ENCODE measurements at places on chromosomes 5 and 9.

DNA sequence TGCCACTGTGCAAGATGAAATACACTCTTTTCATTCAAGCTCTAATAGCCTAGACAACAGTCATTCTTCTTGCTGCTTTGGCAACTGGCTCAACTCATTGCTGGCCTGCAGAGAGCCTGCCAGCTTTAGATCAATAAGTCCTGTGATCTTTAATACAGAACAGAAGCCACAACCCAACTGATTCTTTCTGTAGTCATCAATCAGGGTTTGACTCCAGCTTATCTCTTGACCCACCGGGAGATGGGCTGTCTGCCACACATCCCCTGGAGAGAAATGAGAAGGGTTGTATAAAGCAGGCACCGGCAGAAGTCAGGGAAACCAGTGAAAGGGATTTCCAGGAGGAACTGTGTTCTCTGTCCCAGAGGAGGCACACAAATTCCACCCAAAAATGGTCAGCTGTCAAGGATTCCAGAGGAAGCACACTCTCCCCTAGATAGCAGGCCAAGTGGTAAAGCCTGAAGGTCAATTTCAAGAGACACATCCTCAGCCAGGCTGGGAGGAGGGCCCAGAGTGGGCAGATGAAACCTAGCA is 24.5 kb downstream of the LHFPL2 start:
- no peak for DNase-seq

- DNase-seq, result no peak
Observed at GRCh38 chr5:133873449-133873848, 95.0 kb downstream of the C5orf15 start.

DNA sequence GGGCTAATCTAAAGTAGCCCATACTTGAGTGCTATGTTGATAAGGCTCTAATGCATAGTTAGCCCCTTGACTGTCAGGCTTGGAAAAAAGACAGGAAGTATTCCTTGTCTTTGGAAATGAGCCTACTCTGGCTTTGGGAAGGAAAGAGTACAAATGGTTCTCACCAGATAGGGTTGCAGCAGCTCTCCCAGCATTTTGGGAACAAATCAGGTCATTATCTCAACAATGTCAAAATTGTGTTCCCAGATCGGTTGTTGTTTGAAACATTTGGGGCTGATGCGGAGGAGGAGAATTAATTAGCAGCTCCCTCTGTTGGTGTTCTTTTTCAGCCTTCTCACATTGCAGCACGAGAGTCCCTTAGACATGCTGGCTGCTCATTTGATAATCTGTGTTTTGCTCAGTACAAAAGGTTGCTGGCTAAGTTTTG is 294.7 kb upstream of the DMRT1 start:
- DNase-seq, result no peak

DNA sequence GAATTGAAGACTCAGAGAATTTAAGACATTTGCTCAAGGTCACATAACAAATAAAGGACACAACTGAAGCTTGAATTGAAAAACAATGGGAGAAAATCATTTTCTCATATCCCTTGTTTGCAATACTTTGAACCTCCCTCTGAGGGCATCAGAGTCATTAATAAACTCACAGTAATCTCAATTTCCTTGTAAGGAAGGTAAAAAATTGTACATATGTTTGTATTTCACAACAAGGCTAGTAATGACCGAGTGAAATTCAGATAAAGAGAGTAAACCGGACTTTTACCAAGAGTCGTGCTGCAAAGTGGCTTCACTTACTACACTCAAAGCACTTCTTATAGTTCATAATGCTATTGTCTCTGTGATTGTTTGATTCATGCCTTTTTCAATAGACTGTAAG is 665.0 kb downstream of the NR2F1-AS1 start:
- DNase-seq, result no peak

- no peak for DNase-seq
Observed at GRCh38 chr9:88313364-88314220, 74.7 kb upstream of the SPIN1 start.

DNA sequence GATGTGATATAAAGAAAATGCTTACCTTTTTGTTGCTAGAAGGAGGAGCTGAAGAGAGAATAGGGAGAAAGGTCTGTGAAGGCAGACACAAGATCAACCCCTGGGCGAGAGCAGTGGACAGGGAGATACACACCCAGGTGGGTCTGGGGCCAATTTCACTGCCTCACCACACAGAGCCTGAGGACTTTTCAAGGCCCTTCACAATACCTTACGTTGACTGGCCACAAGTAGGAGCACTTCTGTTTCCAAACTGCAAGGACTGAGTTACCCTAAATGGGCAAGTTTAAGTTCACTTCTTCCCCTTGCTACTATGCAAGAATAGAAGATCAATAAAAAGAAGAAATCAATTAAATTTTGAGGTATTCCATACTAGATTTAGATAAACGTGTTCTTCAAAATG is 174.5 kb upstream of the SLC12A2 start:
- no peak for DNase-seq
